ENCODE measurements at places on chromosomes 1 and 21.

- DNase-seq = no peak
Observed at GRCh38 chr21:39454949-39455668, 3.3 kb downstream of the SH3BGR start.

- DNase-seq = no peak
Observed at GRCh38 chr1:181485287-181486097, 2.2 kb downstream of the CACNA1E start.

DNA sequence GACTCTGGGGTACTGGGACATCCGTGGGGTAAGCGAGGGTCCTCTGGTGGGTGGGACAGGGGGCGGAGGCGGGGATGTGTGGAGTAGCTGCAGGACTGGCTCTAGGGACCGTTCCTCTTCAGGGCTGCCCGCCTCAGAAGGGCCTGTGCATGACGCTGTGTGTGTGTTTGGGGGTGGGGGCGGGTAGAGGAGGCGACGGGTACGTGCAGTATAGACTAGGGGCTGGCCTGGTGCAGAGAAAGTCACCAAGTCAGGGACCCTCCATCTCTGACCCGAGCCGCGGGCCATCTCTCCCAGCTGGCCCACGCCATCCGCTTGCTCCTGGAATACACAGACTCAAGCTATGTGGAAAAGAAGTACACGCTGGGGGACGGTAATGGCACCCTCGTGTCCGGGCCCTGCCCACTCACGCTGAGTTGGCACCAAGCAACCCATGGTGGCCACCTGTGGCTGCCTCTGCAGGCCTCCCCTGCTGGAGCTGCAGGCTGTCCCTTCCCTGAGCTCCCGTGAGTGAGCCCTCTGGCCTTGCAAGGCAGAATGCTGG, 342 bp downstream of the GSTM5 start:
- no peak for DNase-seq

DNA sequence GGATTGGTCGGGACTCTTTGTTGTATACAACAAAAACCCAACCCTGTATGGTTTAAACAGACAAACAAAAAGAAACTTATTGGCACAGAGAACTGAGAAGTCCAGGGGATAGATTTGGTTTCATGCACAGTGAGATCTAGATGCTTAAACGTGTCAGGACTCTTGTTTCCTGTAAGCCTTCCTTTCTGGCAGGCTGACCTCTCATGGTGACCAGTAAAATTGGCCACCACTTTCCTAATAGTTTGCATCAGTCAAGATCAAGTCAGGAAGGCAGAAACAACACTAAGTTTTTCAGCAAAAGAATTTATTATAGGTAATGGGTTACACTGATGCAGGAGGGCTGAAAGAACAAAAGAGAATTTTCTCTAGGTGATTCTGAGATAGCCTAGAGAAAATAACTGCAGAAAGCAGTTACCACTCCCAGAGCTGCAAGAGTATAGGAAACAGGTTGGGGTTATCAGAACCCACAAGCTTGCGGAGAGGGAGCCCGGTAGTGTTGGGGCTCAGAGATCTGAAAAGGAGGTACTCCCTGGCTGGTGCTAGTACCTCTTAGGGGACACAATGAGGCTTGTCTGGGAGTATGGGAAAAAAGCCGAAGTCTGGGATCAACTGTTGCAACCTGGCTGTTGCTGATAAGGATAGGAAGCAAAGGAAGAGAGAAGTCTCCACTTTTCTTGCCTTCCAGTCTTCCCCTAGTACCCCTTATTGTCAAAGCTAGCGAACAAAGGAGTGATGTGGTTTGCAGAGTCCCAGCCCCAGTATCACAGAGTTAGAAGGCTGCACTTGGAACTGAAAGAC, 21.4 kb downstream of the CITED4 start:
- DNase-seq = no peak

- DNase-seq = no peak
Observed at GRCh38 chr1:3477241-3477995, 23.0 kb downstream of the ARHGEF16 start.

DNA sequence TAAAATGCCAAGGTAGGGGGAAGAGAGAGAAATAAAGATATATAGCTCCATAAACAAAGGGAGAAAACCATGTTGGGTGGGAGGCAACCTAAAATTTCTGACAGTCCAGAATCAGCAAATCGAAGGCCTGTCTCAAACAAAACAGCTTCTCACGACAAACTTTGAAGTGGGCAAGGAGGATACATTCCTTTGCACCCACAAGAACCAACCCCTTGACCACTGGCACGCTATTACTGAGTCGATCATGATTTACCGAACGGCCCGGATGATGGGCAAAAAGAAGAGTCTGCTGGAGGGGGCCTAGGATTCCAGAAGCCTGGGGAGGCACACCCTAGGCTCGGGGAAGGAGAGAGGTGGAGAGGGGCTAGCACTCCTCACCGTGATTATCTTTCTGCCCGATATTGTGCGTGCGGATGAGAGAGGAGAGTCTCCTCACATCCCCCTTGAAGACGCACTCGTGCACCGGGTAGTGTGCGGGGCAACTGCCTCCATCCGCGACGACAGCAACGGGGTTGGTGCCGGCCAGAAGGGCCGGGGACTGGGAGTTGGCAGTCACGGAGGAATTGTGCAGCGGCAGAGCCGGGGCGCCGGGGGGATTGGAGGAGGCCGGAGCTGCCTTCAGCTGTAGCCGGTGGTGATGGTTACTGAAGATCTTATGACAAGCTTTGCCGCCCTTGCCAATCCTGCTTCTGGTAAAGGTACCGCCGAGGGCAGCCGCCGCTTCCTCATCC, 756 bp downstream of the ANKRD13C start:
- DNase-seq = peak; percentile 11

DNA sequence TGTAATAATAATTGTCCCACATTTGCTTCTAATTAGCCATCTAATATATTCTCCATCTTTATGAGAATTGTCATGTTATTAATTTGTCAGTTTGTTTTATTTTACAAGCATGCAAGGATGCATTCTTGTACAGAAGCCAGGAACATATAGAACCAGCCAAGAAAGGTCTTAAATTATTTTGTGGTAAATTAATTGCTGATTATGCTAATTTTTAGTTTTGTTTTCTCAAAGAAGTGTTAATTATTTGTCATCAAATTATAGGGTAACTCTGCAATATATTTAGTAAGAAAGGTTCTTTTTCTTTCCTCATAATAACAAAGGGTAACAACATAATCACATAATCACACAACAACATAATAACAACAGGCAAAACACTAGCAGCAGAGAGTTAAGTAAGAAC, 5.7 kb downstream of the CLIC6 start:
- DNase-seq = no peak

DNA sequence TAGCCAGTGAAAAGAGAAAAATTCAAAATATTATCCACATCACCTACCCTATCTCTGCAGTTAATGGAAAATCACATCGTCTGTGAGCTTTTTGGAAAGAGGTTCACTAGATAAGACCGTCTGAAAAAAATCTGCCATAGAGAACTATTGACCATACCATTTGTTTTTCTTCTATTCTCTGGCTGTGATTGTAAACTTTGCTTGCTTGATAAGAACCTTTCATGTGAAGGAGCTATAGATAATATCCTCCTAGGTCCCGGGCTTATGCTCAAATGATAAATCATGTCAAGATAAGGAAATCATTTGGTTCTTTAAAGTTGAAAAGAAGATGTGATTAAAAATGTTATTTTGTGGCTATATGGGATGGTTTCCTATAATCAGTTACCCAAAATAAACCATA, 369.9 kb downstream of the SIPA1L2 start:
- DNase-seq = no peak

DNA sequence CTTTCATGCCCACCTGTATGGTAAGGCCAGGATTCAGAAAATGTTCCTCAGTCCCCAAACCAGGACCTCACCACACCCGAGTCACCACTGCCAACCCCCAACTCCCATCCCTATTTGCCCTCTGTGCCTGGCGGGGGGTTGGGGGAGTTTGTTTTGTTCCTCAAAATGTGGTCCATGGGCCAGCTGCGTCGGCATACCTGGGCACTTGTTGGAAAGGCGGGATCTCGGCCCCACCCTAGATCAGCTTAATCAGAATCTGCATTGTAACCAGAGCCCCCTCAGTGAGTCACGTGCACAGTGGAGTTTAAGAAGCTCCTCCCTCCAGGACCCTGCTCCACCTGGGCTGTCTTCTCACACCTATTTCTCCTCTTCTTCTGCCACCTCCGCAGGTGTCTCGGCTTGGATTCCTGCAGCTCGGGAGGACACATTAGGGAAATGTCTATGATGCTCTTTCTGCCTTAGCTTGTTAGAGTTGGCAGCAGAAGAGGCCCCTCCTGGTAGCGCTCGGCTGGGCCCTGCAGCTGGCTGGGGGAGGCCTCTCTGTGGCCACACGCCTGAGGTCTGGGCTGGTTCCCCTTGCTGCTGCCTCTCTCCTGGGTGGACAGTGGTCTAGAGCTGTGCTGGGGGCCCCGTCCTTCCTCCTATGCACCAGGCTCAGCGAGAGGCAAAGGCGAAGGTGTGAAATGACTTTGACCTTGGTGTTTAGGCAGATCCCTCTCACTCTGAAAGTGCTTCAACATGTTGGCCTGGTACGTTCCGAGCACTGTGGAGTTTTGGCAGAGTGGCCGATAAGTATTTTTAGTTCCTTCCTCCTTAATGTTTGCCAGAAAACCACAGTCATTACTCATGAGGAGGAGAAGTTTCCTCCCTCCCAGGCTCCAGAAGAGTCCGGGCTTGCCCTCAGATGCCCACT, 41.8 kb upstream of the CAMTA1 start:
- DNase-seq = no peak

- no peak for DNase-seq
Observed at GRCh38 chr1:225827076-225827475, 17.2 kb downstream of the EPHX1 start.

- no peak for DNase-seq
Observed at GRCh38 chr1:201305815-201306214, 22.5 kb downstream of the PKP1 start.

DNA sequence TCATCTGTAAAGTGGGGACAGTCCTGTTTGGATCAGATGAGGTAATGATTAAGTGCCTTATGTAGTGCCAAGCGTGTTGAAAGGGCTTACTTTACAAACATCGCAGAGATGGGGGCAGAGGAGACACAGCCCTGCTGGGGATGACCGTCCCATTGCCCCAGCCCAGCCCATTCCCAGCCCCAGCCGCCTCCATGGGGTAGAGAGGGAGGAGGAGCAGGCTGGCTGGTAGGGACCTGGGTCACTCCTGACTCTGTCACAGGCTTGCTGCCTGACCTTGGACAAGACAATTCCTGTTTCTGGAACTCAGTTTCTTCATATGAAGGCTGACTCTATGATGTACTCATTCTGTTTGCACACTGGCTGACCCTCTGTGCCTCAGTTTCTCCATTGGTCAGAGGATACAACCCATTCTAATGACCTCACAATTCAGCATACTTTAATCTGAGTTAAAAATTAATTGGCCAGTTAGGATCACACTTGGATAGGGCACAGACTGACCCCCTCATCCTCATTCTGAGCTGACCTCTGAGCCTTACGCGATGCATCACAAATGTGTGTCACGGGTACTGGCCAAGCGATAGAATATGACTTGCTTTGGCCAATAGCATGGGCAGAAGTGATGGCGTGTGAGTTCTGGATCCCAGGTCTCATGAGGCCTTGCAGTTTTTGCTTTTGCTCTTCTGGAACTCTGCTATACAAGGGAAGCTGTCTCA, 91.1 kb downstream of the PTPRU start:
- DNase-seq = no peak

- DNase-seq = no peak
Observed at GRCh38 chr1:202013603-202014002, 3.2 kb downstream of the ELF3 start.

- no peak for DNase-seq
Observed at GRCh38 chr21:44819283-44820243, 1.7 kb upstream of the SUMO3 start.

DNA sequence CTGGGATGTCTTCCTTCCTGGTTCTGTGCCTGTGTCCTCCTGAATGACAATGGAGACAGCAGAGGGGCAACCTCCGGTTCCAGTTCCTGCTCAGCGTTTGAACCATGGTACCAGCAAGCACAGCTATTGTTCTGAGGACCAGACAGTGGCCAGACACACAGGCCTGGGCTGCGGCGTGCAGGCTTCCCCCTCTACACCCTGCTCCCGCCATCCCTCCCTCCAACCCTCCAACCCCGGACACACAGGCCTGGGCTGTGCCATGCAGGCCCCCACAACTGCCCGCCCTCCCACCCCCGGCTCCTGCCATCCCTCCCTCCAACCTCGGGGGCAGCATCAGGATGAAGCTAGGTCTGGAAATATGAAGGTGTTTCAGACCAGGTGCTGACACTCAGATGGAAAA, 5.6 kb upstream of the MEGF6 start:
- no peak for DNase-seq

- peak; percentile 86 for DNase-seq
Observed at GRCh38 chr1:173868266-173869020, at the start of gene ZBTB37. ZBTB37 (plus strand) TSS chr1:173868380; CDS start chr1:173870226, 1,846 bp downstream.

GRCh38 chr1:110243574-110243973, 33.5 kb downstream of the KCNC4 start:
- DNase-seq = no peak

DNA sequence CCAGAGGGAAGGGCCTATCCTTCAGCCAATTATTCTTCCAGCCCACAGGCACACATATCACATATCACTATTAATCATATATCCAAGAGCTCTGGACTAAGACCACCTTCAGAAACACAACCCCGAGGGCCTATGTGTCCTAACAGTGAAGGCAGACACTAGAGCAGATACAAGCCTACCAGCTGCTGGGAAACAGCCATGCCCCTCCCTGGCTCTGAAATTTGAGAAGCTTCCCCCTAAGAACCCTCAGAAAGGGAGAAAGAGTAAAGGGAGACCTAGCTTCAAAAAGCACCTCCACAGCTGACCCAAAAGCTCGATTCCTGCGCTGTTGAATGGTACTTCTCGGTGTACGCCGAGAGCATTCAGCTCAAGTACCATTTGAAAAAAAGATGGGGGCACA, 17.4 kb downstream of the CNN3 start:
- no peak for DNase-seq

GRCh38 chr1:44326821-44327465, 28.1 kb downstream of the ERI3 start:
- DNase-seq = no peak

DNA sequence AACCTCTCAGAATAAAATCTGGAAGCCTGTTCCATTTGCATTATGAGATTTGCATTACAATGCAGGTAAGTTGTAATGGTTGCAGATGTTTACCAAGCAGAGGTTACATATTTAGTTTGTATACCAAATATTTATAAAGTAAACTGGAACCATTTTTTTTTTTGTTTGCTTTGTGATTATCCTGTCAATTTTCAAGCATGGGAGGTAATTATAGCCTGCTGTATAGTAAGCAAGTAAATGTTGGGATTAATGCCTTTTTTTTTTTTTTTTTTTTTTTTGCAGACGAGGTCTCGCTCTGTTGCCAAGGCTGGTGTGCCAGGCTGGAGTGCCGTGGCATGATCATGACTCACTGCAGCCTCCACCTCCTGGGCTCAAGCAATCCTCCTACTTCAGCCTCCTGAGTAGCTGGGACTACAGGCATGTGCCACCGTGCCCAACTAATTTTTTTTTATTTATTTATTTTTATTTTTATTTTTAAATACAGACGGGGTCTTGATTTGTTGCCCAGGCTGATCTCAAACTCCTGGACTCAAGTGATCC, 21.0 kb downstream of the NFYC start:
- no peak for DNase-seq

GRCh38 chr1:227781314-227781930, 34.1 kb upstream of the PRSS38 start:
- no peak for DNase-seq
